ENCODE measurements at places on chromosomes 7 and 10. TPM values are rescaled to one million over a fixed set of nuclear protein-coding genes. Genes with fewer than 3 reads are reported as not detected.

The VSTM4 gene
- total RNA-seq = 2.5 TPM

The IMPDH1 gene
- 45.3 TPM for total RNA-seq

The RARRES2 gene
- total RNA-seq = not detected

The LIPN gene
- total RNA-seq = not detected

The PLEKHS1 gene
- total RNA-seq = not detected

The HNRNPF gene
- 276 TPM for total RNA-seq

The SAP25 gene
- total RNA-seq = not detected

The KIAA1217 gene
- 3.4 TPM for total RNA-seq

The NKX2-3 gene
- total RNA-seq = not detected

The ADCY1 gene
- 0.18 TPM for total RNA-seq

The WDFY4 gene
- total RNA-seq = not detected

The SLC13A4 gene
- not detected for total RNA-seq

The DBF4 gene
- 20.3 TPM for total RNA-seq

The ABCA13 gene
- total RNA-seq = under 0.01 TPM

The ENTPD1 gene
- not detected for total RNA-seq

The INMT gene
- 1.7 TPM for total RNA-seq

The GIMAP4 gene
- total RNA-seq = not detected

The PTPRE gene
- total RNA-seq = 0.56 TPM

The RBP3 gene
- total RNA-seq = not detected

The CRHR2 gene
- not detected for total RNA-seq

The PNLIPRP2 gene
- not detected for total RNA-seq

The SFR1 gene
- 1.6 TPM for total RNA-seq

The FOXI2 gene
- total RNA-seq = not detected

The EBF3 gene
- 0.36 TPM for total RNA-seq

The DRGX gene
- not detected for total RNA-seq

All from IMR-90 (cell line).